ENCODE measurements at places on chromosomes 6 and 20. TPM values are rescaled to one million over a fixed set of nuclear protein-coding genes. Genes with fewer than 3 reads are reported as not detected.

TDRD6 gene
- total RNA-seq, result not detected

LKAAEAR1 gene
- total RNA-seq, result 0.89 TPM

GRCh38 chr6:26330859-26331217, 34.2 kb upstream of the BTN3A2 start:
- H3K27ac ChIP-seq, result no peak overlapping the region
- H3K27me3 ChIP-seq, result peaks cover 35% of the 10 kb centered on the region
- DNase-seq, result no peak
- peaks cover 3% of the 10 kb centered on the region for H3K36me3 ChIP-seq

- no peaks in the 10 kb centered on the region for H3K27me3 ChIP-seq
- peaks cover 14% of the 10 kb centered on the region for H3K4me1 ChIP-seq
- peaks cover 24% of the 10 kb centered on the region for H3K36me3 ChIP-seq
- no peak for DNase-seq
- H3K4me3 ChIP-seq, result no peak overlapping the region
These were observed 37.7 kb upstream of the RNF8 start for GRCh38 chr6:37316071-37316470.

DNA sequence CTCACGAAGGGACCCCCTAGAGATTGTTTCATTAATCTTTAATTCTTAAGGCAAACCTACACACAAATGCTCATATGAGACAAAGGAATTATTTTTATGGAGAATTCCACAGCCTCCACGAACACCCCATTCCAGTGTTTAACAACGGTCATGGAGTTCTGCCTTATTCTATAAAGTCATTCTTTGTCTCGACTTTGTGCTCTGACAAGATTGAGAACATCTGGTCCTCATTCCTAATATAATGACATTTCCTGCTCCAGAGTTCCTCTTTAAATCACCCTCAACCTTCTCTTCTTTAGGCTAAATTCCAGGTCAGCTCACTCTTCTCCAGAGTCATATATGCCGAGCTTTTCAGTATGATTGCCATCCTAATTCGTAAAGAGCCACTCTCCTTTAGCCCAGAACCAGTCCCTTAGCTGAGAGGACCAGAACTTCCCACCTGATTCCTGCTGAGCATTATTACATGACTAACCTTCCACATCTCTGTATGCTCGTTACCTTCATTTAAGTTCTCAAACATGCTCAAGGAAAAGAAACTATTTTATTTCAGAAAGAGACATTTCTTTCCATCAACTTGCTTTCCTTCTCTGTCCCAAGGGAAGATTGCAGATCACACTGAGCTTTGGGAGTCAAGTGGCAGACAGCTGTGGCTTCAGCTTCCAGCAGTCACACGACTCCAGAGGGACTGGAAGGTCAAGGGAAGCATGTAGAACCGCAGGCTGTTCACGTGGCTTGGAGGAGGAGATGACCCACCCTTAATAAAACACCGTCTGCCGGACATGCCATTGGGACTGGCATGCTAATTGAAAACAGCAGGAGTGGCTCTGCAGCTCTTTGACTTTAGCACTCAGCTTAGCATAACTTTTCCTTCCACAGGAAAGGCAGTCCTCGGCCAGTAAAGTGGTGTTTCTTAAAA, 467.1 kb upstream of the HSF2 start:
- H3K4me1 ChIP-seq, result no peaks in the 10 kb centered on the region
- no peaks in the 10 kb centered on the region for H3K27me3 ChIP-seq
- DNase-seq, result no peak

Measured in activated CD4-positive, alpha-beta T cell treated with anti-CD3 and anti-CD28 coated beads, Interleukin-2, amount 10 ng/mL, durations not matched to agents 7 days and 5 days (primary cell).